Activated T-cell treated with anti-CD3 and anti-CD28 coated beads, Interleukin-2, amount 50 U/mL, for 24 hours (primary cell): ENCODE measurements at places on chromosomes 5 and 9.

GRCh38 chr9:137982200-137982599, 104.6 kb downstream of the CACNA1B start:
- no peak for DNase-seq

GRCh38 chr5:53643445-53643844, 83.0 kb downstream of the NDUFS4 start:
- DNase-seq, result no peak

GRCh38 chr9:92749071-92749933, 15.3 kb downstream of the BICD2 start:
- DNase-seq, result no peak

DNA sequence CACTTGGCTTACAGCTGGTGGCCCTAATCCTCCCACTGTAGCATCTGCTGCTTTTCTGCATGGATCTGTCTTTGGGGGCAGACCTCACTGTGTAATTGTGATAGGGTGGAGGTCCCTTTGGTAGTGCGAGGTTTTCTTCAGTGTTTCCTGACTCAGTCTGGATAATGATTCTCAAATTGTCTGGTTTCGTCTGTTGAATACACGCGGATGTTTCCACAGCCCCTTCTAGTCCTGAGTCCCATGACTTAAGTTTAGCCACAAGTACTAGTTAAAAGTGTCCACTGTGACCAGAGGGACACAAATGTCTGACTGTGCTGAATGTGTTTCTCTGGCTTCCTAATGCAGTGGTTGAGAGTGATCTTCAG, 70.5 kb downstream of the LMNB1 start:
- DNase-seq, result no peak

- DNase-seq, result no peak
These were observed 52.1 kb downstream of the AQP7 start for GRCh38 chr9:33350310-33350709.

GRCh38 chr5:15703901-15704300, 203.9 kb downstream of the FBXL7 start:
- no peak for DNase-seq

DNA sequence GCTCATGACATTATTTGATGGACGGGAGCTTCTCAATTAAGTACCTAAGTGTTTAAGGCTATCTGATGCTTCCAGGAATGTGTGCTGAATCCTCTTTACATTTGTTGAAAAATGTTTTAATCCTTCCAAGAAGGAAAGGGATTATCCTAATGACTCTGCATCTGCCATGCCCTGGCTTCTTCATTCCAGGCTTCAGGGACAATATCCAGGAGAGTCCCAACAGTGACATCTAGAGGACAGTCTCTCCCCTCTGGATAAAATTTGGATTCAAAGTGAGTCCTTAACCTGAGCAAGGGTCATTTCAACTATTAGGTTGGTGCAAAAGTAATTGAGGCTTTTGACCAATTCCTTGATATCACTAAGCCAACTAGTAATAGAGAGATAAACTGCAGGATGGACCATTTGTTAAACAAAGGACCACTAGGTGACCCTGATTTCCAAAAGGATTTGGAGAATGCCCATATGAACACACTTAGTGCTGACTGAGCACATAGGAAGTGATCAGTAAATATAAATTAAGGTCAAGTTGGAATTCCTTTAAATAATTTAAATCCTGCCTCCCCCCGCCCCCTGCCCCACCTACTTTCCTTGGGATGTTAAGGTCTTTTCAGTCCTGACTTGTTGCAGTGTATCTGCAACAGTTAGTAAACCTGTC, 19.1 kb downstream of the TNFSF8 start:
- no peak for DNase-seq

DNA sequence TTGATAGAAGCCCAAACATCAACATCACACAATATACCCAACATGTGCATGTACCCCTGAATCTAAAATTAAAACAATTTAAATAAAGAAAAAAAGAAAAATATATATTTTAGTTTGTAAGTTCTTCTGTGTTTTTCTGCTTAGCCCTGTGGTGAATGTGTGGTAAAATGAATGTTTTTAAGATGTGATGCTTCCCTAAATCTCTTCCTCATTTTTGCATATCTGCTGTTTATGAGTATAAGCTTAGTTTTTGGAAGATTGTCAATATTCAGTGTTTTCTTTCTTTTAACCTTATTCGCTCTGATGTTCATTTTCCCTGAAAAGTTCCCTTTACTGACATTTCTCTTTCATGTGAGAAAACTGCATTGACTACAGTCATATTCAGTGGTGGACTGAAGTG, 44.4 kb upstream of the DAB2 start:
- DNase-seq, result no peak

DNA sequence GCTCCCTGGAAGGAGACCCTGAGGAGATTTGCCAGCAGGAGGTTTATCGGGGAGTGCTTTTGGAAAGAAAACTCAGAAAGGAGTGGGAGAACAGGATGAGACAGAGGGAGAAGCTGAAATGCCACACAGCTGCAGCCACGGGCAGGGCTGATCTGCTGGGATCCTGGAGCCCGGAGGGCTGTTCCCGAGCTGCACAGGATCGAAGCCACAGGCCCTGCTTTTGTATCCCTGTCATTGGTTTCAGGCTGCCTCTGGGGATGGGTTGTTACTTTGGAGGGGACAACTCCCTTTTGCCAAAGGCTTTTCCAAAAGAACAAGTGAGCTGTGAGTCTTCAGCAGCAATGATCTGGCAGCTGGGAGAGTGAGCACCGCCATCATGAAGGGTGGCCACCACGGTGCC, 152.5 kb upstream of the PTCH1 start:
- DNase-seq, result no peak

DNA sequence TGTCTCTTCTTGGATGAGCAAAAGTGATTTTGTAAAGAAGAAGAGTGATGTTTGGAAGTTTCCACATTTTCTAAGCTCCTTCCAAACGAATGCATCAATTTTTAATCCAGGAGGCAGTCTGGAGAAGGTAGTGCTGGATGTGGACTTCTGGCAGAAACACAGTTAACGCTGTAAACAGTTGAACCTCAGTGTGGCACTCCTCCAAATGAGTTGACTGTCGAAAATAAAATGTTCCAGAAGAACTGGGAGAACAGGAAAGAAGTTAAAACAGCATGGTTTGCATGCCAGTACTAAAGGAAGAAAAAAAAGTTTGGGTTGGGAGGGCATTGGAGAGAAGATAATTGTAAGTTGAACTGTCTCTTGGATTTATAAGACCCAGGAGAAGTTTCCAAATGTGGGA, 6.5 kb downstream of the ZNF462 start:
- no peak for DNase-seq

DNA sequence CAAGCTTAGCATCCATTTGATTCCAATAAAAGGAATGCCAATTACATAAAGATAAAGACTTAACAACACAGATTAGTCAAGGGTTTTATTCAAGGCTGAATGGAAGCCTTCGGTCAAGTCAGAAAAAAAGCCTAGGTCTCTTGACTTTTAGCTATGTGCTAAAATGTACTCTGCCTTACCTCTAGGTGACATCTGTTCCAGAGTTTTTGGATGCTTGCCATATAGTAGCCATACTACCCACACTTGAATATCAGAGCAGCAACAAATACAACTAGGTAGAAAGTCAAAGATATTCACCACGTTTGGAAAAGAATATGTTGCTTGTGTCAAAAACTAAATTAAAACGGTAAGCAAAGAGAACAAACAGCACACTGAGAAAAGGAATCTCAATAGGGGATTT, 484.7 kb downstream of the ELAVL2 start:
- DNase-seq, result no peak

- DNase-seq, result no peak
These were observed 66.6 kb downstream of the ABCA1 start for GRCh38 chr9:104861397-104861796.

DNA sequence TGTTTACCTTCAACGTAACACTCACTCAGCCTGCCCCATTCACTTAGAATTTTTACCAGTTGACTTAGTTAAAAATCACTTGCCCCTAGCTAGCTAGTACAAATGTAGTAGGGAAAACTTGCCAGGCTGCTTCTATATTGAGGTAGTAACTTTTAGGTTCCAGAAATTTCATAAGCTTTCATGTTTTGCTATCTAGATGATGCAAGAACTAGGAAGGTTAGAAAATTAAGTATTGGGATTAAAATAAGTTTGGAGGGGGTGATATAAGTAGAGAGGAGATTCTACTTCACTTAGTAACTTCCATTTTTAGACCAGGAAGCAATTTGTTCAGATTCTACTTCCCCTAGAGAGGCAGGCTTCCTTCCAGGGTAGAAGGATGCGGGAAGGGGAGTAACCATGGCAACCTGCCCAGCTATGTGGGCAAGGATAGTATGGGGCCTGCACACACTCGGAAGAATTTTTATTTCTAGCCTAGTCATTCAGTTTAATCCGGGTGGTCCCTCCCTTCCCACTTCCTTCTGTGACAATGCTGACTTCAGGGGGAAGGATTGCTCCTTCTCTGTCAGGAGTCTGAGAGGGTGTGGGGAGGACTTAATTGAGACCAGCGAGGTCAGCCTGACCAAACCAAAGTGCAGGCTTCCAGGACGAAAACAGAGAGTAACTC, 4.2 kb downstream of the DAB2 start:
- DNase-seq, result no peak

DNA sequence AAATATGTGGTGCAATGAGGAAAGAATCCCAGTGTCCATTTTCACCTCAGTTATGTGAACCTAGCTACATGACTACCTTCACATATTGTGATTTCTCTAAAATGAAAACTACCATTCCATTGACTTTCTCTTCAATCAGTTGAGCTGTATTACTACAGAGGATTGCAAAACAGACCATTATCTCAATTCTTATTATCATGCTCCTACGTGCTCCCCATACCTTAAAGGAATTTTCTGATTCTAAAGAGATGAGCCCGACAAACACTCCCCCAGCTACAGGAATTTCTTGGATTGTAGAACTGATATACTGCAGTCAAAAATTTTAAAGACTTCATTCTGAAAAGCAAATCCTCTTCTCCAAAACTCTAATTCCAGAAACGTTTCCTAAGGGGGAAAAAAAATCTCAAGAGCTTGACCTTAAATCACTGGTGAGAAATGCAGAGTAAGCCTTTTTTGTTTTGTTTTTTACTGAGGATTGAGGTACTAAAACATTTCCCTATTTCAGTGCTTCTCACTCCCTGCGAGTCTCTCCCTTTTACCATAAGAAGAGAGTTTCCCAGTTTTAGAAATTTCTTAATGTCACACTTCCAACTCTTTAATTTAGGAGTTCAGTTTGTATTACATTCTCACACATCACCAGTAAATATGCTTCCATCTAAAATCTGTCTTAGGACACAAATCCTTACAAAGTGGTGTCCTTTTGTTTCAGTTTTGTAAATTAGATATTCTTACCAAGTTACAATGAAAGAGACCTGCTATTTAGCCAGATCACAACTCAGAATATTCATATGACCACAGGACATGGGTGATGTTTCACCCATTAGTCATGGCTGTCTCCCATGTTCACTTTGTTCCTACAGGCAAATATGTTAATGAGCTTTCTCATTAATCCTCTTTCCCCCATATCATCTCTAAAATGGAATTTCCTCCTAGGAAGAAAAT, 203.8 kb downstream of the TSSK1B start:
- no peak for DNase-seq

- DNase-seq, result no peak
These were observed 158.7 kb downstream of the IRX2 start for GRCh38 chr5:2592766-2593165.

DNA sequence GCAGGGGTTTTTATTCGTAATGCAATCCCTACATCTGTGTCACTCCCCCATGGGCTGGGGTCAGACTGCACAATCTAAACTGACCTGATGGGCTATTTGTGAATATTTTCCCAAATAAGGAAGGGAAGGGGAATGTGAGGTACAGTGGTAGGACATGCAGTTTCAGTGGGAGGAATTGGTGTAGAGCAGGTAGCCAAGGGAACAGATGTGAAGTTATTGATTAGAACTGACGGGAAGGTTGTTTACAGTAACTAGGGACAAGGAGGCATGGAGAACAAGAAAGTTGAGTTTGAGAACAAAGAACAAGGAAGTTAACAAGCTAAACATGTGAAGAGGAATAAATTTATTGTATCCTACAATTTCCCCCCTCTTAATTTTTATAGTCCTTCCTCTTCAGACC, 104.8 kb downstream of the CFAP95 start:
- DNase-seq, result no peak

- DNase-seq, result no peak
These were observed 29.9 kb downstream of the MAT2B start for GRCh38 chr5:163535290-163535689.

- no peak for DNase-seq
These were observed 13.8 kb downstream of the WWC1 start for GRCh38 chr5:168305281-168305680.

DNA sequence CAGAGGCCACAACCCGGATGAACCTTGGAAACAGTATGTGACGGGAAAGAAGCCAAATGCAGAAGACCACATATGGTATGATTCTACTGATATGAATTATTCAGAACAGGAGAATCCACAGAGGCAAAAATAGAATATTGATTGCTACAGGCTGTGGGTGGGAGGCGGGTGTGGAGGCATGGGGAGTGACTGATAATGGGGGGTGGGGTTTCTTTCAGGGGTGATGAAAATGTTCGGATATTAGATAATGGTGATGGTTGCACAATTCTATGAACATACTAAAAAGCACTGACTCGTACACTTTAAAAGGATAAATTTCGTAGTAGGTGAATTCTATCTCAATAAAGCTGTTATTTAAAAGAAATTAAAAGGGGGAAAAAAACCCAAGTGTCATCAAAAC, 10.7 kb downstream of the IL4 start:
- DNase-seq, result no peak

GRCh38 chr9:117485176-117485575, 70.3 kb upstream of the ASTN2 start:
- DNase-seq, result no peak

- DNase-seq, result no peak
These were observed 287.0 kb downstream of the GAS1 start for GRCh38 chr9:86660146-86660943.

DNA sequence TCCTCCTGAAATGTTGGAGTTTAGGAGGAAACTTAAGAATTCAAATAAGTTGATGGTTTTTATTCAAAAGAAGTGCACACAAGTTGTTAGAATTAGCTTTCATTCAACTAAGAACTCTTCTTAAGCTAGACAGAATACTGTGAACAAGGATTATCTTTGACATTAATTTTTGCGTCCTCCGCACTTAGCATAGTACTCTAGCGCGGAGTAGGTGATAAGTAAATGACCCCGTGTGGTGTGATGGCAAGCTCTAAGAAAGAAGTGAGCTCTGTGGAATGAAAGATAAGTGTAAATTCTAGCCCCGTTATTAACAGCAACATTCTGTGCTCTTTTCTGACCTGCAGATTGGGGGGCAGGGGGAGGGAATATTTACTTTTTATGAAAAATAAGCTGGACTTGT, 1.0 kb downstream of the BRIX1 start:
- DNase-seq, result no peak

- DNase-seq, result no peak
These were observed 26.2 kb downstream of the UHRF2 start for GRCh38 chr9:6439051-6439703.

- no peak for DNase-seq
These were observed 119.7 kb upstream of the PJA2 start for GRCh38 chr5:109529520-109529919.

- DNase-seq, result no peak
These were observed 363.4 kb downstream of the RAB3C start for GRCh38 chr5:58946230-58946629.
